ENCODE measurements at places on chromosomes 4 and X.

DNA sequence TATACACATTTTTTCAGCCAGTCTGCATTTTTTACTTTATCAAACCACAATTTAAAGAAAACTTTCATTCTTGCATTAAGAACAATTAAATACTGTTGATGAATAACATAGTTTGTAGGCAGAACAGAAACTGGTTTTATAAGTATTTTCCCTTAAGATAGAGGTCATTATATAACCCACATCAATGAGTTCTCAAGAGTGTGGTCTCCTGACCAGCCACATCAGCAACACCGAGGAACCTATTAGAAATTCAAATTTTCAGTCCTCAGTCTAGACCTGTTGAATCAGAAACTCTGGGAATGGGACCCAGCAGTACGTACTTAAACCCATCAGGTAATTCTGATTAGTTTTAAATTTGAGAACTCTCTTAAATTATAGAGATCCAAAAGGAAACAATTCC lies 299.6 kb upstream of the ARSJ start:
- DNase-seq, result no peak

DNA sequence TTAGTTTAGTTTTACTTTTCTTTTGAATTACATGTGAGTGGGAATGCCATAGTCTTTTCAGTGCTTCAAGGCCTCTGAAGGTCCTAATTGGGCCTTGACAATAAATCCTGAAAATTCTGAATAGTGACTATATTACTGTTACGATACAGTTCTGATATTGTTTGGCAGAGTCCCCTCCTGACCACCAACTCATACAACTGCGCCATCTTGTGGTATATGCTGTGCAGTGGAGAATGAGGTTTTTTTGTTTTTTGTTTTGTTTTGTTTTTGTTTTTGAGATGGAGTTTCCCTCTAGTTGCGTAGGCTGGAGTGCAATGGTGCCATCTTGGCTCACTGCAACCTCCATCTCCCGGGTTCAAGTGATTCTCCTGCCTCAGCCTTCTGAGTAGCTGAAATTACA lies 56.6 kb upstream of the CHRDL1 start:
- DNase-seq, result no peak

DNA sequence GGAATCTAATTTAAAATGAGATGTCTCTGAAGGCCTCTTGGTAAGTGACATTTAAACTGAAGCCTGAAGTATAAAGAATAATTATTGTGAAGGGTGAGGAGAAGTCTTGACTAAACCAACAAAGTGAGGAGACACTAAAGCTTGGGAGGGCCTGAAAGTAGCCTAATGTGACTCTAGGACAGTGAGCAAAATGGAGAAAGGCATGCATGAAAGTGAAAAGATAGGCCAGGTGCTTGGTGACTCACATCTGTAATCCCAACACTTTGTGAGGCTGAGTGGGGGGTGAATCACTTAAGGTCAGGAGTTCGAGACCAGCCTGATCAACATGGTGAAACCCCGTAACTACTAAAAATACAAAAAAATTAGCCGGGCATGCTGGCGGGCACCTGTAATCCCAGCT lies 46.9 kb upstream of the SMARCAD1 start:
- no peak for DNase-seq

- DNase-seq, result no peak
These were observed 1467.4 kb downstream of the C4orf33 start for GRCh38 chr4:130563185-130563888.

GRCh38 chrX:13598877-13599276 lies 29.5 kb downstream of the EGFL6 start:
- DNase-seq, result no peak

Data from stimulated activated CD4-positive, alpha-beta T cell treated with anti-CD3 and anti-CD28 coated beads, Interleukin-1b, Interleukin-23, amount 100 ng/mL, for 1 hour (primary cell).